ENCODE measurements at places on chromosomes 2 and 18.

DNA sequence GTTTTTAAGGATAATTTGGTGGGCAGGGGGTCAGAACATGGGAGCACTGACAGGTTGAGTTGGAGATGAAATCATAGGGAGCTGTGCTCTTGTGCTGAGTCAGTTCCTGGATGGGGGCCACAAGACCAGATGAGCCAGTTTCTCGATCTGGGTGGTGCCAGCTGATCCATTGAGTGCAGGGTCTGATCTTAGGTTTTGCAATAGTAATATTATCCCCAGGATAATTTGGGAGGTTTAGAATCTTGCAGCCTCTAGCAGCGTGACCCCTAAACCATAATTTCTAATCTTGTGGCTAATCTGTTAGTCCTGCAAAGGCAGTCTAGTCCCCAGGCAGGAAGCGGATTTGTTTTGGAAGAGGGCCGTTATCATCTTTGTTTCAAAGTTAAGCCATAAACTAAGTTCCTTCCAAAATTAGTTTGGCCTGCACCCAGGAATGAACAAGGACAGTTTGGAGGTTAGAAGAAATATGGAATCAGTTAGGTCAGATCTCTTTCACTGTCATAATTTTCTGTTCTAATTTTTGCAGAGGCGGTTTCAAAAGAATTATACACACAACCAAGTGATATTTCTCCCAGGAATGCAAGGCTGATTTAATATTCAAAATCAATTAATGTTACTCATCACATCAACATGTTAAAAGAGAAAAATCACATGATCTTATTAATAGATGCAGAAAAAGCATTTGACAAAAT, 23.0 kb downstream of the DBI start:
- peaks cover 10% of the 10 kb centered on the region for H3K27me3 ChIP-seq
- DNase-seq = no peak
- no peaks in the 10 kb centered on the region for H3K36me3 ChIP-seq

DNA sequence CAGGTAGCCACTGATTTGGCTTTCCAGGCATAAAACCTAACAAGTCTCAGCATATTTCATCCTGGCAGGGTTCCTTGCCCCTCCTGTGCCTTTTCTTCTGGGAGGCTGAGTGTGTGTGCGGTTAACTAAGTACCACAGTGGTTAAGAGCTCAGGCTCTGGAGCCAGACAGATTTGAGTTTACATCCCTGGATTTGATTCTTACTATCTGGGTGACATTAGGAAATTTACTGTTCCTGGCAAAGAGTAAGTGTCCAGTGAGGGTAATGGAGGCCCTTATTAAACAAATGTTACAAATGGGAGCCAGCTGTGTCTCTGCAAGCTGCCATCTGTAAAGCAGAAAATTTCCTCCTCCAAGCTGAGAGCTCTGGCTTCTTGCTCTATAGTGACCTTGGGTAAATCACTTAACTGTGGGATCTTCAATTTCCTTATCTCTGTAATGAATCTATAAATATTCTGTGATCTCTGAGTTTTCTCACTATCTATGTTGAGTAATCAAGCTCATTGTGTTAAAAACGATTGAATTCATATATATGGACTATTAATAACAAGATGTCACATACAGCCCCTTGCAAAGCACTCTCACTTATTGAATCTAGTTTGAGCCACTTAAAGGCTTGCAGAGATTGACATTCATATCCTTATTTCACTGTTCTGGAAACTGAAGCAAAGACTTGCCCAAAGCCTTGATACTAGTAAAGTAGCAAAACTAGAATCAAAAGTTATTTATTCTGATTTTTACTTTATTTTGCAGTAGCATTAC, 6.5 kb upstream of the COBLL1 start:
- no peaks in the 10 kb centered on the region for H3K36me3 ChIP-seq
- H3K4me3 ChIP-seq = no peak overlapping the region
- no peaks in the 10 kb centered on the region for H3K4me1 ChIP-seq
- peaks cover 11% of the 10 kb centered on the region for H3K27me3 ChIP-seq
- H3K27ac ChIP-seq = no peak overlapping the region

DNA sequence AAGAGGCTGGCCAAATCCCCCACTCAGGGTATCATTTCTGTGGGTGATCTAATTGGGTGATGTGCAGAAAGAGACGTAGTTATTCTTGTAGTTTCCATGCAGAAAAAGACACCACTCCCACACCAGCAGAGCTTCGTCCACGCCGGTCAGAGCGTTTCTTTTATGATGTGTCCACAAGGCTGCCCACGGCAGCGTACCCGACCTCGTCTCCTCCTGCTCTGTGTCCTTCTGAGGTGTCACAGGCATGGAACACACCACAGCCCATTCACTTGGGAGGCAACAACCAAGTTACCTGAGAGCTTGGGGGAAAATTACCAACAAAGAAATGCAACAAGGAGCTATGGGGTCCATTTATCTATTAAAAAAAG, 131.3 kb downstream of the PXDN start:
- H3K4me3 ChIP-seq = no peak overlapping the region
- no peaks in the 10 kb centered on the region for H3K36me3 ChIP-seq
- H3K27ac ChIP-seq = no peak overlapping the region
- peaks cover 8% of the 10 kb centered on the region for H3K27me3 ChIP-seq
- DNase-seq = no peak

GRCh38 chr2:158994920-158995676, 26.7 kb downstream of the TANC1 start:
- H3K27me3 ChIP-seq = no peaks in the 10 kb centered on the region
- H3K4me3 ChIP-seq = peak overlapping the region; percentile 4
- peaks cover 31% of the 10 kb centered on the region for H3K4me1 ChIP-seq
- DNase-seq = no peak

DNA sequence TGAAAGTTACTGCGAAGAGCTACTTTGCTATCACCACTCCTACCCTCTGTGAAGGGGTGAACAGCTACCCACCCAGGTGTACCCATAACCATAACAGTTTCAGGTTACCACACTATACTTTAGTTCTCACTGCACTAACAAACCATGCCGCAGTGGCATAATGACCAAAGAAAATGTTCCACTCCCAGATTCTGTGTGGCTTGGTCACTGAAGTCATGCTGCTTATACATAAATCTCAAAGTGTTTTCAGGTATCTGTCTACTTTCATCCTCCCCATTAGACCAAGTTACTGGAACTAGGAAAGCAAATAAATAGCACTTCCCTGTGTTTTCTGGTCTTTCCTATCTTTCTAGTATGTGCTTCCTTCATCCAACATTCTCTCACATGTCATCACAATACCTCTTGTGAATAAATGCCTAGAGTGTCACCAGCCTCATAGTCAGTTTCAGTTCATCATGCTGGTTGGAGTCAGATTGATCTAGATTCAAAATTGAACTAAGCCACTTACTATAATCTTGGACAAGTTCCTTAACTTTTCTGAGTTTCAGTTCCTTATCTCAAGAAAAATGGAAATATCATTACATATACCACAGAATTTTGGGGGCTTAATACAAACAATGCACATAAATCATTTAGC, 293.6 kb downstream of the FSIP2 start:
- no peak overlapping the region for H3K4me3 ChIP-seq
- DNase-seq = no peak
- H3K27me3 ChIP-seq = peaks cover 4% of the 10 kb centered on the region
- peaks cover 8% of the 10 kb centered on the region for H3K4me1 ChIP-seq

- no peaks in the 10 kb centered on the region for H3K36me3 ChIP-seq
- no peak overlapping the region for H3K27ac ChIP-seq
- H3K27me3 ChIP-seq = peaks cover 11% of the 10 kb centered on the region
- DNase-seq = no peak
- peaks cover 46% of the 10 kb centered on the region for H3K4me1 ChIP-seq
Observed at GRCh38 chr2:30683236-30683956, 123.8 kb downstream of the CAPN13 start.

DNA sequence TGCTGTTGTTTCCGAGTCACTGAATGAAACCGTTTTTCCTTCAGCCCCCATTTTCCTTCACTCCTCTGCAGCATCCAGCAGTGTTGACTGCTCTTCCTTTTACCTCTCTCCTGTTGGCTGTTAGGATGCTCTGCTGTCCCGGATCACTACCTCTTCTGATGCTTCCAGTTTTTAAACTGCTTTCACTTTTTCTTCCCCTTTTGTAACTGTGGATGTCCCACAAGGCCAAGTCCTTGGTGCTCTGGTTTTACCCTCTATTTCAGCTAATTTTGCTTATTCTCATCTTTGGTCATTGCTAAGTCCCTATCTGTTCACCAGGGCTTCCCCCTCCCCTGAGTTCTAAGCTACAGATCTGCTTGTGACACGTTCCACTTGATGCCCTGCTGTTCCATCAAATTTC, 39.4 kb upstream of the MAP4K3 start:
- H3K27me3 ChIP-seq = no peaks in the 10 kb centered on the region
- H3K4me1 ChIP-seq = no peaks in the 10 kb centered on the region
- H3K27ac ChIP-seq = peak overlapping the region; percentile 33
- H3K36me3 ChIP-seq = peaks cover 23% of the 10 kb centered on the region
- no peak for DNase-seq

GRCh38 chr2:220785178-220785577, 786.9 kb downstream of the EPHA4 start:
- H3K36me3 ChIP-seq = no peaks in the 10 kb centered on the region
- H3K4me3 ChIP-seq = no peak overlapping the region
- no peak for DNase-seq
- no peak overlapping the region for H3K27ac ChIP-seq
- no peaks in the 10 kb centered on the region for H3K4me1 ChIP-seq

- no peak for DNase-seq
- H3K36me3 ChIP-seq = no peaks in the 10 kb centered on the region
- no peak overlapping the region for H3K27ac ChIP-seq
- no peaks in the 10 kb centered on the region for H3K4me1 ChIP-seq
- H3K4me3 ChIP-seq = no peak overlapping the region
Observed at GRCh38 chr2:147818741-147819140, 26.1 kb upstream of the ACVR2A start.

- H3K4me1 ChIP-seq = peaks cover 13% of the 10 kb centered on the region
- no peaks in the 10 kb centered on the region for H3K36me3 ChIP-seq
- H3K4me3 ChIP-seq = no peak overlapping the region
- peaks cover 5% of the 10 kb centered on the region for H3K27me3 ChIP-seq
- peak; percentile 72 for DNase-seq
Observed at GRCh38 chr2:94986392-94986963, 39.0 kb upstream of the MAL start.

GRCh38 chr2:85470850-85471800, 52.6 kb downstream of the SH2D6 start:
- H3K27me3 ChIP-seq = peaks cover 7% of the 10 kb centered on the region
- H3K27ac ChIP-seq = peak overlapping the region; percentile 48
- DNase-seq = no peak

- no peaks in the 10 kb centered on the region for H3K27me3 ChIP-seq
- DNase-seq = no peak
- peaks cover 84% of the 10 kb centered on the region for H3K4me1 ChIP-seq
- no peak overlapping the region for H3K4me3 ChIP-seq
- H3K36me3 ChIP-seq = peaks cover 10% of the 10 kb centered on the region
- no peak overlapping the region for H3K27ac ChIP-seq
Observed at GRCh38 chr2:15892151-15892880, 48.0 kb upstream of the MYCN start.
